SW 1271 (cell line): ENCODE measurements at places on chromosomes 7 and 10.

DNA sequence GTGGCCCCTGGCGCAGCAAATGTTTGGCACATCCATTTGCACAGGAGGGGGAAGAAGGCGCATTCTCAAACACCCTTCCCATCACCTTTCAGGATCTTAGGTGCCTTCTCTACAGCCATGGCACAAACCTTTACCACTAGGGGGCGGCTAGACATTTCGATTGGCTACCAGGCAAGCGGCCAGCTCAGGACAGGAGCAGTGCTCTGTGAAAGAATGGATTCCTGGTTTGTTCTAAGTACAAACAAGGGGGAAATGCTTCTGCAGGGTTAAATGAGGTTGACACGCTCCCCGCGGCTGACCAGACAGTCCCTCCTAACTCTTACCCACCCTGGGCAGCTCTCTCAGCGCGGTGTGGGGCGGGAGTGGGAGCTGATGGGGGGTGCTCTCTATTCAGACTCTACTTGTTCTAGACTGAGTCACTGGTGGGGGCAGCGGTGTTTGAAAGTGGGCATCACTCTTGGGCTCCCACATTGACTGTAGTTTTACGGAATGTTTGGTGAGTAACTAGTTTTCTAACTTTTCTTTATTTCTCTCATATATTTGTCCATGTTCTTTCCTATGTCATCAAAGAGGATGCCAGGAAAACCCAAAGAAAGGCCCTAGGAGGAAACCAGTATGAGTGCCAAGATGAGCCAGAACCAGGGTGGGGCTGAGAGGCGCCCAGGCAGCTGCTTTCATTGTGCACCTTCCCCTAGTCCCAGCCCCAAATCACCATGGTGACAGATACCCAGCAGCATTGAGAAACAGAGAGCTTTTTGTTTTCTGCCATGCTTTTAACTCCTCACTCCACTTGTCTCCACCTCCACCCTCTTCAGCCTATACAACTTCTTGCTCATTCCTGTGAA, 61.4 kb upstream of the GPR158 start:
- peak; percentile 53 for DNase-seq

DNA sequence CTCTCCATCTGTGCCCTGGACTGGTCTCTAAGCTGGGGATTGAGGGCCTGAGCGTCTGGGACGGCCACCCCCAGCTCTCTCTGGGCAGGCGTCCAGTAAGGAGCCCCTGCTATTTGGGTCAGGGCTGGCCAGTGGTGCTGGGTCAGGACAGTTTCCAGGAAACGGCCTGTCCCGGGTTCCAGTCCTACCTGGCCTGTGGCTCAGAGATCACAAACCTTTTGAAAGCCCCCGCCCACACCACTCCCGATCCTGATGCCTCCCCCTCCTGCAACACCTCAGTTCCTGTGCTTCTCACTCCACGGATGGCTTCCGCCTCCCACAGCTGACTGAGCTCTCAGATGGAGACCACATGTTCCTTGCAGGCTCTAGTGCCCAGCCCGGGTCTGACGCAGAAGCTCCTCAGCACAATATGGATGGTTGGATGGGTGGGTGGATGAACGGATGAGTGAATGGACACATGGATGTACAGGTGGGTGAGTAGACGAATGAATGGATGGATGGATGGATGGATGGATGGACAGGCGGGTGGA, 91.7 kb upstream of the PDGFA start:
- DNase-seq = no peak

DNA sequence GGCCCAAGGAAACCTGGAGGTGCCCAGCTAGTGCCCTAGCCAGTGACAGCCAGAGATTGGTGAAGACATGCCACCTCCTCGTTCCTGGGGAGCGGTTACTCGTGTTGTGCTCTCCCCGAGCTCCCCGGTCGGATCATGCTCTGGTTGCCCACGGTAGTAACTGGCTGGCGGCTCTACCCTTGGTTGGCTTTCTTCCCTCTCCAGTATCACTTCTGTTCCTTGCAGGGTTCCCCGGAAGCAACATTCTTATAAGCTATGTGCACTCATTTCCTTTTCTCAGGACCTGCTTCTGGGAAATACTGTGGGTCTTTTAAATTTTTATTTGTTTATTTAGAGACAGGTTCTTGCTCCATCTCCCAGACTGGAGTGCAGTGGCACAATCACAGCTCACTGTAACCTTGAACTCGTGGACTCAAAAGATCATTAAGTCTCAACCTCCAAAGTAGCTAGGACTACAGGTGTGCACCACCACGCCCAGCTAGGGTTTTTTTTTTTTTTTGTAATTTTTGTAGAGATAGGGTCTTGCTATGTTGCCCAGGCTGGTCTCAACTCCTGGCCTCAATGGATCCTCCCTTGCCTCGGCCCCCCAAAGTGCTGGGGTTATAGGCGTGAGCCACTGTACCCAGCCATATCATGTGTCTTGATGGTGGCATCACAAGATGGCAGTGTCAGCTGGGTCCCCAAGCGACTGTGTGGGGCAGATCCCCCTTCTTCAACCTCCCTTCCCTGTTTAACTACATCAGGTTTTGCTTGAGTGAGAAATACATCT, 6.9 kb upstream of the CALHM1 start:
- no peak for DNase-seq

DNA sequence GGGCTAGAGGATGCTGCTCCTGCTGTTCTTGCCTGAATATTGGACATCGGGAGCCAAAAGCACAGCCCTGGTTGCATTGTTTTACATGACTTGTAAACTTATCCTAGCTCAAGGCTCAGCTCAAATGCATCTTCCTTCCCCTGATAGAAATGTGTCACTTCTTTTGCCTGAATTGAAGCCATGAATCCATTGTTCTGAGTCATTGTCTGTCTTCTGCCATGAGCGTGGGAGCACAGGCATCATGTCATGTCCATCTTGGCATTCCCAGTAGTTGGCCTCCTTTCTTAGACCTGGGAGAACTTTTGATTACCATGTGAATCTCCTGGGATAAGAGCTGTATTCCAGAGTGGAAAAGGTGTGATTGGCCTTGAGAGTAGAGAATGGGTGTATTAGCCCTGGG, 54.1 kb upstream of the OPN4 start:
- no peak for DNase-seq

DNA sequence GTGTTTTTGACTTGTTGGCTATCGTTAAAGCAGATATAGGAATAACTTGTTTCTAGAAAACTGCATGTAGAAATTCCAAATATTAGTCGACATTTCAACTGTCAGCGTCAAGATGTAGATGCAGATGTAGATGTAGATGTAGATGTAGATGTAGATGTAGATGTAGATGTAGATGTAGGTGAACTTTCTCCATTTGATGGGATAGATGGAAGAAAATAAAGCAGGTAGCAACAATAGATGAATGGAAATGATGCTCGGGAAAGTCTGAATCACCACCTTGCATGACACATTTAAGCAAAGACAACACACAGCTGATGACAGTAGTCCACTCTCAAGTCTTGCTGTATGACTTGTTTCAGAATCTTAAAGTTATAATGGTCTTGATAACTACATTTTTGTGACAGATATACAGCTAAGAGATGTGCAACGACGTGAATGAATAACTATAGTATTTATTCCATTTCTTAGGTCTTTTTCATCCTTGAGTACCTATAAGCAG, 53.5 kb downstream of the SND1 start:
- no peak for DNase-seq

DNA sequence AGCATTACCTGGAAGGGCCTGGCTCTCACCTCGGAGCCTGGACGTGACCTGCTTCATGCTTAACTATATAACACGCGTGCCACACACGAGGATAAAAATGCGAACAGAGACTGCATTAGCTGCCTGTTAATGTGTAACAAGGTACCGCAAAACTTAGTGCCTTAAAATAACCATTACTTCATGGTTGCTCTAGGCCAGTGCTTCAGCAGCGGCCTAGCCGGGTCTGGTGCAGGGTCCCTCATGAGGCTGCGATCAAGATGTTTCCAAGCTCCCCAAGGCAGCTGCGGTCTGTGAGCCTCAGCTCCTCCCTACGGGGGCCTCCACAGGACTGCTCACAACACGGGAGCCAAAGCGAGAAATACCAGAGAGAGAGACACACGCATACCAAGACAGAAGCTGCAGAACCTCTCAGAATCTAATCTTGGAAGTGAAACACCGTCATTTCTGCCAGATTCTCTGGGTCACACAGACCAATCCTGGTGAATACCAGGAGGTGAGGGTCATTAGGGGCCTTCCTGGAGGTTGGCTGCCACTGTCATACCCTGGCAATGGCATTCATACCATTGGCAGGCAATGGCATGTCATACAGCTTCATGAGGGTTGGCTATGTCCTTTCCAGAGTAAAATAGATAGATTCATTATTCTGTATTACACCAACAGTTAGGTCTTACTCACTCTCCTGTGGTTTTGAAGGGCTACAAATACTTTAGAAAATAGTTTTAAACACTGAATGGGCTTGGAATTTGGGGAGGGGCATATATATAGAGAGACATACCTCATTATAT, 94.5 kb downstream of the HIPK2 start:
- DNase-seq = no peak

- DNase-seq = no peak
These were observed 160.6 kb downstream of the DNAJB6 start for GRCh38 chr7:157497367-157497743.

- DNase-seq = no peak
These were observed 2.4 kb downstream of the PWWP2B start for GRCh38 chr10:132399117-132400035.

- DNase-seq = no peak
These were observed 41.8 kb upstream of the HERPUD2 start for GRCh38 chr7:35736725-35737124.

DNA sequence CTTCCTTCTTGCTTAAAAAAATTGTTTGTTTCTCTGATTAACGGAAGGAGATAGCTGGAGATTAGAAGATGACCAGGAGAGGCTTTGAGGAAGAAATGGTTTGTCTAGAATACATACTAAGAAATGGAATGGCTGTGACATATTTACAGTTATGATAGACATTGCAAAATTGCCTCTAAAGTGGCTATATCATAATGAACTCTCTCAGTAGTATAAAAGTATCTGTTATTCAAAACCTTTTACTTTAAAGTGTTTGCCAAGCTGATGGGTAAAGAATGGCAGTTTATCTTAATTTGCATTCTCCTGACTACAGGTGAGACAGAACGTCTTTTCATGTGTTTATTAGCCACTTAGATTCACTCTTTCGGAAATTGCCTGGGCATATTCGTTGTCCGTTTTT, 28.7 kb downstream of the LRGUK start:
- DNase-seq = no peak

GRCh38 chr10:47111329-47111862, 188.6 kb upstream of the GDF10 start:
- DNase-seq = no peak

GRCh38 chr10:108783897-108784296, 1139.4 kb downstream of the XPNPEP1 start:
- DNase-seq = no peak

DNA sequence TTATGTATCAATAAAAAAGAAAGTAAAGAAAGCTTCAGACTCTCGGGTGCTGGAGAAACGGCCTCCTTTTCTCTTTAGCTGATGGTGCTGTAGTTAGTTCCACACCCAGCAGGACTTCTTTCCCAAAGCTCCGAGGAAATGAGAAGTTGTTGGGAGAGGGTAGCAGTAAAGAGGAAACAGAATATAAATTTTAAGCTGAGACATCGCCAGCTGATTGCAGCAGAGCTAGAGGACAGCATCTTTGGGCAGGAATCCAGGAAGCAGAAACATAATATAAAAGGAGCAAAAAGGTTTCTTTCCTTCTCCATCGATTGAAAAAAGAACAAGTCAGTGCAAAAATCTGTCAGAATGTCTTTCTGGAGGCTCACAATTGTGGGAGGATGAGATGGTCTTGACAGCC, 616.9 kb upstream of the FOXK1 start:
- no peak for DNase-seq

- DNase-seq = no peak
These were observed 38.3 kb upstream of the GALNTL5 start for GRCh38 chr7:151917791-151918509.

GRCh38 chr7:21076574-21076973, 289.9 kb upstream of the SP8 start:
- DNase-seq = no peak

GRCh38 chr10:5832946-5833345, 19.7 kb upstream of the GDI2 start:
- DNase-seq = no peak

GRCh38 chr10:11178606-11179515, 161.2 kb downstream of the CELF2 start:
- DNase-seq = no peak

GRCh38 chr10:115141254-115141653, 48.1 kb downstream of the ATRNL1 start:
- no peak for DNase-seq

GRCh38 chr10:13180788-13181187, 19.4 kb downstream of the MCM10 start:
- DNase-seq = no peak
